Transverse colon (tissue), 4 donors: ENCODE measurements at places on chromosomes 2 and 18.

- peak; percentile 93 for DNase-seq
These were observed at the start of gene TMSB10 for GRCh38 chr2:84905181-84906107. TMSB10 (plus strand) TSS chr2:84905656.

GRCh38 chr2:235618039-235618438, 124.2 kb downstream of the AGAP1 start:
- no peak for DNase-seq

GRCh38 chr18:52694804-52695203, 354.8 kb downstream of the DCC start:
- peak; percentile 10 for DNase-seq

GRCh38 chr2:48860380-48860779, 104.9 kb upstream of the LHCGR start:
- DNase-seq = no peak

GRCh38 chr2:241540401-241540770, 18.2 kb upstream of the BOK start:
- DNase-seq = no peak

GRCh38 chr2:44130441-44130840, 38.2 kb upstream of the PPM1B start:
- DNase-seq = no peak

GRCh38 chr18:33616556-33616955, 38.5 kb downstream of the ASXL3 start:
- DNase-seq = no peak

- no peak for DNase-seq
These were observed 6.6 kb downstream of the DLX2 start for GRCh38 chr2:172095905-172096625.

DNA sequence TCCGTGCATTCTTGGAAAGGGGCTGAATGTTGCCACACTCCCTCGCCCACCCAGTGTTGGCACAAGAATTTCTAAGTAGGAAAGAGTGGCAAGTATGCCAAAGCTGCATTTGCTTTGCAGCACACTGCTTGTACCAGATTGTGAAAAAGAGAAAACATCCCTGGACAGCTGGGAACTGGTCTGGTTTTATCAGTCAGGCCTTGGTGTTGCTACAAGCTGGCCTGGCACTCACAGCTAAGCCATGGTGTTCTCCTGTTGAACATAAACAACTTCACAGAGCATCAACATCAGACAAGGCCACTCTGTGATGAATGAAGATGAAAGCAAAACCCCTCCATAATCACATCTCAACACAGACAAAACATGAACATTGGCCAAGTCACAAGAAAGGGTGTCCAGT, 4.2 kb upstream of the TRABD2A start:
- no peak for DNase-seq

- peak; percentile 75 for DNase-seq
These were observed at the start of gene HOXD8 for GRCh38 chr2:176128982-176129796. HOXD8 (plus strand) TSS chr2:176129705; CDS start chr2:176130367, 662 bp downstream.

- no peak for DNase-seq
These were observed 693.9 kb upstream of the ID2 start for GRCh38 chr2:7987992-7988391.

DNA sequence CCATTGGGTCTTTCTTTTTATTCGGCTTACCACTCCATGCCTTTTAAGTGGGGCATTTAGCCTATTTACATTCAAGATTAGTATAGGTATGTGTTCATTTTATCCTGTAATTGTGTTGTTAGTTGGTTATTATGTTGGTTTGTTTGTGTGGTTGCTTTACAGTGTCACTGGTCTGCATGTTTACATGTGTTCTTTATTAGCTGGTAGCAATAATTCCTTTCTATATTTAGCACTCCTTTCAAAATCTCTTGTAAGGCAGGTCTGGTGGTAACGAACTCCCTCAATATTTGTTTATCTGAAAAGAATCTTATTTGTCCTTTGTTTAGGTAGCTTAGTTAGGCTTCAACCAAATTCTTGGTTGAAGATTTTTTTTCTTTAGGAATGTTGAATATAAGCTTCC, 68.7 kb upstream of the XDH start:
- no peak for DNase-seq

DNA sequence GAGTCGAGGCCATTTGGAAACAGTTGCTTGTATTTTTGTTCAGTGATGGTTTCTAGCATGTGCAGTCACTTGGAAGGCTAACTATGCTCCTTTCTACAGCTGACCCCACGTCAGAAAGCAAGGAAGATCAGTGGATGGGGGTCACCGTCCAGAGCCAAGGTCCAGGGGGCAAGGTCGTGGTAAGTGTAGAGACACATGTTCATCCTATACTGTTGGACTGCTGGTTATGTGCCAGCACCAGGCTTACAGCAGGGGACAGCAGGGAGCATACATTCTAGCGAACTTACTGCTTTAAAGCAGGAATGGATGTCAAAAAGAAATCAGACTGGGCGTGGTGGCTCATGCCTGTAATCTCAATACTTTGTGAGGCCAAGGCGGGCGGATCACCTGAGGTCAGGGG, 40.0 kb downstream of the ITGA6 start:
- no peak for DNase-seq

GRCh38 chr2:149143734-149144133, 105.2 kb downstream of the LYPD6B start:
- DNase-seq = no peak

DNA sequence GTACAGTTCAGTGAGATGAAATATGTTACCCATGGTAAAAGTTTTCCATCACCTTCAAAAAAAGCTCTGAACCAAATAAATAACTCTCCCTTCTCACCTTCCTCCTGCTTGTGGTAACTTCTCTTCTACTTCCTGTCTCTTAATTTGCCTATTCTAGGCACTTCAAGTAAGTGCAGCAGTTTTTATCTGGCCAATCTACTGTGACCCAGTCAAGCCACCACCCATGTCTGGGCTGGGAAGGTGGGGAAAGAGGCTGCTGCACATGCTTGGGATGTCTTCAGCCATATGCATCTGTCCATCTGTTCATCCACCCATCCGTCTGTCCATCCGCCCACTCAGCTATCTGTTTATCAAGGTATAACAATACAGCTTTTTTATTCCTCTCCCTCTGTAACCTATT, 31.6 kb downstream of the ZNF532 start:
- DNase-seq = peak; percentile 24

- peak; percentile 60 for DNase-seq
These were observed 1.7 kb upstream of the GATA6 start for GRCh38 chr18:22167471-22168241.

- peak; percentile 8 for DNase-seq
These were observed 6.3 kb upstream of the NEU4 start for GRCh38 chr2:241802421-241803318.

- DNase-seq = no peak
These were observed 409.3 kb upstream of the MMADHC start for GRCh38 chr2:149996901-149997300.

DNA sequence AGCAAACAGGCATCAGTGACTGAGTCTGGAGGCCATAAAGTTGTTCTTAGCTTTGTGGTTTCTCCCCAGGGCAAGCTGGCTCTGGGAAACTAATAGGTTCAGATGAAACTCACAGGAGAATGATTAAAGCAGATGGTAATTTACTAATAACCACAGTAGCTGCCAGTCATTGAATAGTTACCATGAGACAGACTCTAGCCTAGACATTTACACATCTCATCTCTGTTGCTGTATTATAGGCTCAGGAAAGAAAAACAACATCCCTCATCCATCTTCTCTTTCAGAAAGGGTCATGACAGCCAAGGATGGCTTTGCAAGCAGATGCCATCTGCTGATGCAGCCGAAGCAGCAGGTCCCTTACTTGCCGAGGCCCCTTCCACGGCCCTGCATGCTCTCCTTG, 314.0 kb upstream of the ID2 start:
- no peak for DNase-seq

DNA sequence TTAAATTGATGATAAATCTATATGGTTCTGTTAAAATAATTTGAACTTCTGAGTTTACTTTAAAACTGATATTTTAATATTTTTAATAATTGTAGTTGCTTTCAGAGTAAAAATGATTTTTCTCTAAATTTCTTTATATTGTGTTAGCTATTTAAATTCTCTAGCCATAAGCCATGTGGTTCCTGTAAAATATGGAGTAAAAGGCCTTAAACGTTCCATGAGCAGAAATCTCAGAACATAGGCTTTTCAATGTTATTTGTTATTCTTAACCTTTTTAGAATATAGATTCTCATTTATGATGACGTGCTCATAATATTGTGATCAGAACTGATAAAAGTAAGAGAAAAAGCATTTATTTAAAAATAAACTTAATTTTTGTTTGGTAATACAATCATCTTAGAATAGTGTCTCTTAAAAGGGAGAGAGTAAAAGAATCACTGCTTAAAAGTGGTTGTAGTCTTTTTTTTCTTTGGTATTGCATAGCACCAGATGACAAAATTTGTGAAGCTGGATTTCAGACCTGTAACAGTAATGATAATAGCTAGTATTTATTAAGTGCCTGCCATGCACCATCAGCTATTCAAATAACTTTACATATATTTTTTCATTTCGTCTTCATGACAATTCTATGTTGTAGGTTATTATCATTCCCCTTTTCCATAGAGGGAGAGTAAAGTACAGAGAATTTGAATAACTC, 2.7 kb downstream of the BMPR2 start:
- DNase-seq = no peak
